ENCODE measurements at places on chromosomes 1 and 21.

DNA sequence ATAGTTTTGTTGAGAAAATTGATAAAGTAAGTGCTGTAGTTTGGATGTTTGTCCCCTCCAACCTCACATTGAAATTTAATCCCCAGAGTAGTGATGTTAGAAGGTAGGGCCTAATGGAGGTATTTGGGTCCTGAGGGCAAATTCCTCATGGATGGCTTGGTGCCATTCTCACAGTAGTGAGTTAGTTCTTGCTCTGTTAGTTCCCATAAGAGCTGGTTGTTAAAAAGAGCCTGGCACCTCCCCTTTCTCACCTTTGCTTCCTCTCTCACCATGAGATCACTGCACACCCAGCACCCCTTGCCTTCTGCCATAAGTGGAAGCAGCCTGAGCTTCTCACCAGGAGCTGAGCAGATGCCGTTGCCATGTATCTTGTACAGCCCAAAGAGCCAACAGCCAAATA, 354.8 kb upstream of the NFIA start:
- no peak for DNase-seq

DNA sequence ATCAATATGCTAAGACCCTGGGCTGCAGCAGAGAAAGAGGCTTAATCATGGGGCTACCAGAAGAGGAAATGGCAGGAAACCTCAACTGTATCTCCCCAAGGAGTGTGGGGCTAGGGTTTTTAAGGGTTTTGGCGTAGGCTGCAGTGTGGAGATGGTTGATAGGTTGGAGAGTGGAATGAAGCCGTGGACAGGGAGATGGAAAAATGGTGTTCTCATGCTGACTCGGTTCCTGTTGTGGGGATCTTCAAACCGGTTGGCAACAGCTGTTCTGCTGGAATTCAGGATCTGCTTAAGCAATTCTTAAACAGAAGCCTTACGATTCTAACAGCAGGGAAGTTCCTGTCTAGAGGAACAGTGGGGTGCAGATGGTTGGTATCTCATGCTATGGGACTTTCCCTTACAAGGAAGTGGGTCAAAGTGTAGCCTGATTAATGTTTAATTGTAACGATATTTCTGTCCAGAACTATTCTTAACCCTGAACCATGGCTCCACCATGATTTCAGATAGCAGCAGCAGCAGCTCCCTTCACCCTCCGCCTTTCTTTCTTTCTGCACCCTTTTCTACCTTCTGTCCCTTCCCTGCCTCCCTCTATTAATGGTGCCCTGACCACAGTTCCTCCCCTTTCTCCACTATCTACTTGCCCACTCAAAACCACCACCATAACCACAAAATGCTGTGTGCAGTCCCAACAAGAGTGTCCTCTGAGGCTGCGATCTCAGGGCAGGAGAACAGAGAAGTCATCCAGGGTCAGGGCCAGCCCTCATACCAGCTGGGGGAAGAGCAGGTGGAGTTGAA, 30.8 kb downstream of the RSPH1 start:
- DNase-seq = no peak

- DNase-seq = no peak
These were observed 105.4 kb downstream of the MAP3K21 start for GRCh38 chr1:233432916-233433315.

DNA sequence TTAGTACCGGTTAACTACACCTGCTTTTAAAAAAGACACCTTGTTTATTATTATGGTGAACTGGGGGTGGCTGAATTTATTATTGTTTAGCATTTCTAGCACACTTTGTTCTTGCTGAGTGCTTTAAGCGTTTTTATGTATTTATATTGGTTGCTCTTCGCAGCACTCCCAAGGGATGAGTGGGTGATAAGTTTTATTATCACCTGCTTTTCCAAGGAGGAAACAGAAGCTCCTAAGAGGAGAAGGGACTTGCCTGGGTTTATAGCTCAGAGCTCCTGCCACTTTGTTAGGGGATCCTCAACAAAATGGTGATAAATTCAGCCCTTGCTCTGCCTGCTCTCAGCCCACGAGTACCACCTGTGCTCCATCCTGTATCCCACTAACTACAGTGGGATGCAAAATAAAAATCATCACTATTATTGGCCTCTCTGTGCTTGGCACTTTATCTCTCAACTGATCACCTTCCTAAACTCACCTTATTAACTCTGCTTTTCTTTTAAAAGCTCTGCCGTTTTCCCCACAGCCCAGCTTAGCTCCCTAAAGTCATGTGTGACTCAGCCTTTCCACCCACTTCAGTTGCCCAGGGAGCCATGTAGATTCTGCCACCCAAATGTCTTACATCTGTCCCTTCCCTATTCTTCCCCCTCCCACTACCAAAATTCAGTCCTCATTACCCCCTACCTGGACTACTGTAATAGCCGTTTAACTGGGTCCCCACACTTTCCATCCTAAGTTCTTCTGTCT, 44.5 kb downstream of the BCL9 start:
- no peak for DNase-seq

DNA sequence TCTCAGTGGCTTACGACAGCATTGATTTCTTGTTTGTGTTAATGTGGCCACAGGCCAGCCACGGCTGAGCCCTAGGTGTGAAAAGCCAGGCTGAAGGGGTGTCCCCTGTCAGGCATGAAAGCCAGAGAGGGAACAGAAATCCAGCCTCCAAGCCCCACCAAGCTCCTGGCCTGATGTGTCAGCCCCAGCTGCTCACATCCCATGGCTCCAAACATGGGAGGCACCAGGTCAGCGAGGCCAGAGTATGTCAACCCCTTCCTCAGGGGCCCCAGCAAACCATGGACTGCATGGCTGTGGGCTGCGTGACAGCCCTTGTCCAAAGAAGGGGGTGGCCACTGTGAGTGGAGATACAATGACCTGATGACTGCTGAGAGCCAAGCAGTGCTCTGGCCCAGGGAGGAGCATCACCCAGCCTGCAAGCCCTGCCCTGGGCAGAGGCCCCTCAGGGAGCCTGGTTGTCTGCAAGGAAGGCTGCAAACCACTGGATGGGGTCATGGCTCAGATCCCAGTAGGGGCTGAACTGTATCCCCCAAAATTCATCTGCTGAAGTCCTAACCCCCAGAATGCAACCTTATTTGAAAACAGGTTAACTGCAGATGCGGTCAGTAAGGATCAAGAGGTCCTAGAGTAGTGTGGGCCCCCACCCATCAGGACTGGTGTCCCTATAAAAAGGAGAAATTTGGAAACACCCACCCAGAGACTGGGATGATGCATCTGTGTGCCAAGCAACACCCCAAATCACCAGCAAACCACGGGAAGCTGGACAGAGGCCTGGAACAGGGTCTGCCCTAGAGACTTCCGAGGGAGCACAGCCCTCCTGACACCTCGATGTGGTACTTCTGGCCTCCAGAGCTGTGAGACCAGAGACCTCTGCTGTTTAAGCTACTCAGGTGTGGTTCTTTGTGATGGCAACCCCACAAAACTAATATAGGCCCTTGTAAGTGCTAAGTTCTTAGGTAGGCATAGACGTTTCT, 3.3 kb upstream of the MX2 start:
- DNase-seq = no peak

GRCh38 chr1:103514920-103515503, 10.5 kb upstream of the RNPC3 start:
- peak; percentile 18 for DNase-seq

GRCh38 chr1:60427701-60428100, 354.1 kb upstream of the C1orf87 start:
- no peak for DNase-seq

DNA sequence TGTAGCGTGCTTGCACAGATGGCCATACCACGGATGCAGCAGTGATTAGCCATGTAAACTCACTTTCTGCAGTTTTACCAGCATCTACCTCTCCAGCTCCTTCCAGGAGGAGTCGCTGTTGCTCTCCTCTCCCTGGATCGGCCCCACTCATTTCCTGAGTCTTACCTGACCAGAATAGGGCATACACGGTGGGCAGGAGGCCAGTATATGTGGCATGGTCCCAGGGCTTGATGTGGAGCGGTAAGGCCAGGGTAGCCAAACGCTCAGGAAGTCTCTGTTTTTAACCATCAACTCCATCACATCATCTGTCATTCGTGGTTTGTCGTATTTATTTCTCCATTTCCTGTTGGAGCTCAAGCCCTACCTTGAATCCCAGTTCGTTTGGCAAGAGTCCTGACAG, 163.4 kb upstream of the USP24 start:
- DNase-seq = peak; percentile 41

GRCh38 chr1:218273762-218274479, 11.2 kb upstream of the RRP15 start:
- DNase-seq = no peak

DNA sequence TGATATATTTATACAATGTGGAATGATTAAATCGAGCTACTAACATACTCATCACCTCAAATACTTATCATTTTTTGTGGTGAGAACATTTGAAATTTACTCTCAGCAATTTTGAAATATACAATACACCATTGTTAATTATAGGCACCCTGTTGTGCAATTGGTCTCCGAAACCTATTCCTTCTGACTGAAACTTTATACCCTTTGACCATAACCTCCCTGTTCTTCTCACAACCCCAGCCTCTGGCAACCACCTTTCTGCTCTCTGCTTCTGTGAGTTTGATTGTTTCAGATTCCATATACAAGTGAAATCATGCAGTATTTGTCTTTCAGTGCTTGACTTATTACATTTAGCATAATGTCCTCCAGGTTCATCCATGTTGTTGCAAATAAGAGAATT, 49.5 kb downstream of the SETD4 start:
- DNase-seq = no peak

GRCh38 chr1:214496126-214496525, 55.3 kb downstream of the PTPN14 start:
- DNase-seq = no peak

DNA sequence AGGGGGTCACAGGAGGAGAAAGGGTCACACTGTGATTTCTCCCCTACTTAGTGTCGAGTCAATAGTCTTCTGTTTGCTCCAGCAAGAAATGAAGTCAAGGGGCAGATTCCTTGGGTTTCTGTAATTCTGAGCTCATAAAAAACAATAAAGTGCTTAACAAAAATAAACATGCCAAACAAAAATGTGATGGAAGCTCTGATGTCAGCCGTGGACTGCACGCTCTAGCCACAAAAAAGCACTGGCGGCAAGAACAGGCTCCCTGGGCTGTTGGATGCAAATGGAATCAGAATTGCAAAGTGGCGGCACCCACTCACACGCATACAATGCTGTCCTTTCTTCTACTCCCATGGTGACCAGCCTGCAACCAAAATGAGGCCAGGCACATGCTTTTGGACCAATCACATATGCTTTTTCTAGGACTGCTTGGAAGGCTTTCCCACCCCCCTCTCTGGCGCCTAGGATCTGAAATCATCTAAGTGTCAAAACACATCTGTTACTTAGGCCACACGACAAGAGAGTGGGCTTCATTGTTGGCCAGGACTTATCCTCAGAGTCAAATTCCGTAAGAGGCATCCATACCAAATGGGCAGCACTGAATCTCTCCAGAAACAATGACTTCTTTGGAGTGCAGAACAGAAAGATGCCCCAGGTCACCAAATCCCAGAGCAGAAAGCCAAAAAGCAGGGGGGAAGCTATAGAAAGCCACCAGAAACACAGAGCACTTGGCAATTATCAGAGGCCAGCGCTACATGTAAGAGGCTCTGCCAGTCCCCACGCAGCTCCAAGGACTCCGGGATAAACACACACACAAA, 9.2 kb downstream of the C1orf198 start:
- DNase-seq = no peak

DNA sequence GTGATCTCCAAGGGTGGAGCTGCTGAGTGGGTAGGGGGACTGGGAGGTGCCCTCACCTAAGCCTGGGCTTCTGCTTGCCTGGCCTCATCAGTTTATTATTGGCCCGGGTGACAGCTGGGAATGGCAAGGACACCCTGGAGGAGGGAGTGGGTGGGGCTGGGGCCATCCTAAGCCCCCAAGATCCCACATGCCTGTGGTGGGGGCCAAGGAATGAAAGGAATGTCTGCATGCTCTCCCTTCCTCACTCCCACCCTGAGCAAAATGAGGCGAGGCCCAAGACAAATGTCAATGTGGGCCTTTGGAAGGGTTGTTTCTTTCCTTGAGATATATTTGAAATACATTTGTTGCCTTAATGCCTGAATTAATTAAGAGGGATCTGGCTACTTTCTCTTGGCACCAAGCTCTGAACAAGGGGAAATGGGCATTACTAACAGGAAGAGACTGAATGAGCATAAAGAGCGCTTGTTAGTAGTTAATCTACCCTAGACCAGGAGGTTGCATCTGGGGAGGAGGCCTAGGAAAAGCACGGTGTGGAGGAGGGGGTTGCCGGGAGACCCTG, 19.7 kb upstream of the CHI3L1 start:
- DNase-seq = no peak

DNA sequence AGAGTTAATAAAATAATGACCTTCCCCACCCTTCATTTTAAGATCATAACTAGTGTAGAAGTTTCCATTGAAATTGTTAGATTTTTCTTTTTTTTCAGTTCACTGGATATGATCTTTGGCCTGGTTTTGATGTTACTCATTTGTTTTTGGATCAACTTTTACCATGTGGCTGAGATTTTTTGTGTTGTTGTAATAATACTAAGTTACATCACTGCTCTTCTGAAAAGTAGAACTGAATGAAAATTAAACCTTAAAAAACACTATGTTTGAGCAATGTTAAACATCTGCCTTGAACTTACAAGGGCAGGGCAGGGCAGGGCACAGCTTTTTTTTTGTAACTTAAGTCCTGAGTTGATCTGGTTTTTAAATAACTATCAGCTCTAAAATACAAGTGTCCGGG, 204.8 kb upstream of the ADAMTS5 start:
- no peak for DNase-seq

DNA sequence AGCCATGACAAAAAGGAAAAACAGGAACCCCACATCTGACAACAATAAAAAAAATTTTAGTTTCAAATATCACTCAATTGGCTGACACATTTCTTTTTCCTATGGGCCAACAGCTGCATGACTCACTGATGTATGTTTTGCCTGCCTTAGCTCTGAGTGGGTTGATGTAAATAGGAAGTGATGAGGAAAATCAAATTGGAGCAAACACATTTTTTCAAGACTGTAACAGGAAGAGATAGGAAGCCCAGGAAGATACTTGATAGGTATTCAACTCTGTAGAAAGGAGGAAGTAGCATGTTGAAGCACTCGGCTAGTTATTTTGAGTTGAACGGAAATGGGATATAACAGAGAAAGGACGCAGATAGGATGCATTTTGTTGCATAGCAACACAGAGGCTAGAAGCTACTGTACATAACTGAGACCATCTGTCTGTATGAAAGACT, 168.0 kb upstream of the NR5A2 start:
- no peak for DNase-seq

Data from urothelium cell line (cell line).